ENCODE measurements at places on chromosomes 7 and 10. TPM values are rescaled to one million over a fixed set of nuclear protein-coding genes. Genes with fewer than 3 reads are reported as not detected.
A peak's percentile ranks its signal among the peaks of the same experiment; 100 is the strongest.

The WDR86 gene
- total RNA-seq: 0.44 TPM

The NET1 gene
- total RNA-seq: 35.6 TPM

The CPEB3 gene
- total RNA-seq: 16.4 TPM

The LMOD2 gene
- total RNA-seq: 838 TPM

The IFIT2 gene
- 1.9 TPM for total RNA-seq

The GIMAP7 gene
- 11.1 TPM for total RNA-seq

GRCh38 chr10:88233870-88234269 lies 349.2 kb downstream of the RNLS start:
- DNase-seq: no peak

DNA sequence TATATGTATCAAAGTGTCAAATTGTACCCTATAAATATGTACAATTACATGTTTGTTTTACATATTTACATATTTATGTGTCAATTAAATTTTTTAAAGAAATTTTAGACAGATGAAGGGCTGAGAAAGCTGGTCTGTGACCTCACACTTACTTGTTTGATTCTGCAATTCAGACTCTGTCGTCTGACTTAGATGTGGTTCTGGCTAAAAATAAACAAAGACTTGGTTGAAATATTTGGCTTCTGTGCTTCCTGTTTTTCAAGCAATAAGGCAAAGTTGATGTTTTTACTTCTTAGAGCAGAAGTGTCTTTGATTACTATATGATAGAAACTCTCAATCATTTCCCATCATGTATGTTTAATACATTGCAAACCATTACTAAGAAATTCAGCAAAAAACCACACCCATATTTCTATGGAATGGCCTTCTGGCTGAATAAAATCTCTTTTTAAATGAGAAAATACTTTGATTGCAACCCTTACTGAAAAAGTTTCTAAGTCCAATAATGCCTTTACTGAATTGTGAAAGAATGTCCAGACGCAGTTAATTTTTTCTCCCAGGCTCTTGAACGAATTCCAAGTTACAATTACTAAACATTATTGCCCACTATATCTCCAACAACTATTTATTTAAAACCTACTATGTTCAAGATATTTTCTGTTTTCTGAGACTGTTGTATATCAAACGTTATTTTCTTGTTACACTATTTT lies 59.5 kb upstream of the PRKG1 start:
- DNase-seq: no peak

GRCh38 chr7:154287356-154287755 lies 235.2 kb downstream of the DPP6 start:
- DNase-seq: no peak

- no peak for DNase-seq
Observed at GRCh38 chr10:131207176-131207575, 104.3 kb downstream of the TCERG1L start.

GRCh38 chr10:97117372-97117771 lies 68.4 kb downstream of the SLIT1 start:
- no peak for DNase-seq

DNA sequence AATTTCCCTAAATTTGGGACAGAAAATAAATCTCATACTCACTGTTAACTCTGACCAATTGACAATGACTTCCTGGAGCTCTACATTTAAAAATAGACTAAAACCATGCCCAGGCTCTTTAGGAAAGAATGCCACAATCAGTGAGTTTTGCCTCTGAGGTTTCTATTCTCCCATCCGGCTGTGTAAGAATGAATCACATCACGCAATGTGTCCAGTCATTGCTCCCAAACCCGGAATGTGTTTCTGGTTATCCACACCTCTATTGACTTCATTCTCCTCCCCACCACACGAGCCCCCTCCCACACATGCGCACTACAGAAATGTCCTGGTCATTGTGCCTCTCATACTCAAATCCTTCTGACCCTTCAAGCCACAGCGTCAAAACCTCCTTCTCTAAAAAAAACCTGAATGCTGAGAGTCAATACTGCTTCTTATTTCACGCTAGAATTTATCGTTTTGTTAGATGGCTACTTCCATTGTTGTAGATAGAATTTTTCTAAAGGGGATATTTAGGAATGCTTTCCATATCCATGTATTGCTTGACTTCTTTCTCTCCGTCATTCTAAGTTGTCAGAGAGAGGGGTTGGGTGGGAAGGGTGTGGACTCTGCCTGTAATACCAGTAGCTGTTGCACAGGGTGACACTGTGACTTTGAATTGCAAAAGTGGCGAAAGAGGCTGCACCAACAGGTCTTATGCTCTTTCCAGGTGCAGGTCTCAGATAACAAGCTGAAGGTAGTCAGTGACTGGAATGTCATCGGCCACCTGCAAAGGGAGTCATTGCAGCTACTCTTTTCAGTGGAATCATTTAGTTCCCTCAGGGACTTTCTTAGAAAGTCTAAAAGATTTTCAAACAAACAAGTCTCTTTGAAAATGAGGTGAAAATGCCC lies 356.6 kb downstream of the PAXIP1 start:
- no peak for DNase-seq

- no peak for DNase-seq
Observed at GRCh38 chr10:97915346-97916131, 65.9 kb downstream of the GOLGA7B start.

GRCh38 chr10:101878869-101879268 lies 35.3 kb upstream of the KCNIP2 start:
- no peak for DNase-seq

DNA sequence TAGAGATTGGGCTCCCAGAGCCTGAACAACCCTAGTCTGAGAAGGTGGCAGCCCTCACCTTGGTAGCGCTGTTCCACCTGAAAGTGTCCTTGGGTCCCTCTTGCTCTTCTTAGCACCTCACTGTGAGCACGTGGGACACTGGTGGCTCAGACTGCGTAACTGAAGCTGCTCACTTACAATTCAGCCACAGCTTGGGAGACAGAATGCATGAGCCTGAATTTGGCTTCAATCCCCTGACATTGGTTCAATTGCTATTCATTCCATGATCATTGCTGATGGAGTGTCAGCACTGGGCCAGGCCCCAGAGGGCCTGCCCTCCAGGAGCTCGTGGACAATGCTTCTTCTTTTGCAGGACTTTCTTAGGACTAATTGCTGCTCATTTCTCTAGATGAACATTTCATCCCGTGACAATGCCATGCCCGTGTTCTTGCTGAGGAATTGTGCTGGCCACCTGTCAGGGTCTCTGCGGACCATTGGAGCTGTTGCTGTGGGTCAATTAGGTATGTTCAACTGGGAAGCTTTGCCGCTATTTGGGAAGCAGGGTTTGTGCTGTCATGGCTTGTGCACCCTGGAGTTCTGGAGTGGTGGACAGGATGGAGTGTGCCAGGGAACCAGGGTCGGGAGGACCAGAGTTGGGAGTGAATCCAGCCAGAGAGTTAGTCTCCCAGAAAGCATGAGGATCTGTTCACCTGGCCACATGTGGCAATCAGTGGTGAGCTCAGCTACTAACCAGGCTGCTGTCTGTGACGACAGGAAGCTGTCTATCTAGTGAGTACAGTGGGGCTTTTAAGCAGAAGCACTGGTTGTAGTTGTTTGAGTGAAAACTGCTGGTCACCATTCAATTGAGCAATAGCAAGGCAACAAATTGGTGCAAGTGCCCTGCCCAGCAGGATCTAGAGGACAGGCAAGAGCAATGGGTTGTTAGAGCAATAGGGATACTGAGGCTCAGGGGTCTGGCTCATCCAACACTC lies 105.1 kb downstream of the WDFY4 start:
- DNase-seq: no peak

- DNase-seq: no peak
Observed at GRCh38 chr7:82810558-82811259, 352.0 kb downstream of the PCLO start.

GRCh38 chr7:105581066-105581811 lies at the start of gene EFCAB10:
EFCAB10 (minus strand) TSS chr7:105581493; CDS start chr7:105581463, 30 bp downstream.
- DNase-seq: peak; percentile 63

GRCh38 chr10:104139221-104139620 lies 17.2 kb downstream of the SFR1 start:
- DNase-seq: no peak

GRCh38 chr10:51233337-51234100 lies 159.2 kb downstream of the PRKG1 start:
- DNase-seq: no peak

- DNase-seq: peak; percentile 38
Observed at GRCh38 chr7:135150072-135150782, 2.4 kb downstream of the TMEM140 start.

GRCh38 chr10:80660736-80661135 lies 123.0 kb downstream of the SH2D4B start:
- no peak for DNase-seq

DNA sequence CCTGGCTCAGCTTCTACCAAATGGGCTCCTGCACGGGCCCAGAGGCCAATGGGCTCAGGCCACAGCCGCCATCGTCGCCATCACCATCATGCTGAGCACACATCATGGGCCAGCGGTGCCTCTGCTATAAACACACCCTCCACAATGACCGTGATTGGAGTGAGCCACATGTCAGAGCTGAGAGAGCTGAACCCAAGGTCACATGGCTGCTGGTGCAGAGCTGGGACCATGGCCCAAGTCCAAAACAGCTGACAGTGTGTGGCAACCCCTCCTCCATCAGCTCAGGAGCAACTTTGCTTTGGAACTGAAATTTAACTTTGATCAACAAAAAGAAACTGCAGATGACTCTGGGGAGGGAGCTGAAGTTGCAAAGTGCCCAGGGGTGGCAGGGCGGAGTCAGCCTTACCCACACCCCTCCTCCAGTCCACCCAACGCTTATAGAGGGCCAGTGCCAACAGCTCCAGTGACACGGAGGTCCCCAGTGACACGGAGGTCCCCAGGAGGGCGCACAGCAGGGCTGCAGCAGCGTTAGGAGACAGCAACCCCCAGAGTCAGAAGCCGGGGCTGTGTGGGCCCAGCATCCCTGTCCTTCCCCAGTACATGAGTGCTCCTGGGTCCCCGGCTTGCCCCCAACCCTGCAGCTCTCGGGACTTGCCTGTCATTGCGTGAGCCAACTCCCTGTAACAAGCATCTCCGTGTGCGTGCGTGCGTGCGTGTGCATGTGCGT lies 249.6 kb downstream of the ELFN1 start:
- DNase-seq: peak; percentile 78

- DNase-seq: peak; percentile 62
Observed at GRCh38 chr10:96618653-96619052, 31.8 kb upstream of the TM9SF3 start.

- no peak for DNase-seq
Observed at GRCh38 chr7:54838175-54838910, 79.3 kb upstream of the SEC61G start.

- no peak for DNase-seq
Observed at GRCh38 chr7:142802301-142802700, 31.5 kb downstream of the PRSS2 start.

Measured in psoas muscle (tissue), 8 donors.